ENCODE measurements at places on chromosomes 7 and 10. TPM values are rescaled to one million over a fixed set of nuclear protein-coding genes. Genes with fewer than 3 reads are reported as not detected.
A peak's percentile ranks its signal among the peaks of the same experiment; 100 is the strongest.

DNA sequence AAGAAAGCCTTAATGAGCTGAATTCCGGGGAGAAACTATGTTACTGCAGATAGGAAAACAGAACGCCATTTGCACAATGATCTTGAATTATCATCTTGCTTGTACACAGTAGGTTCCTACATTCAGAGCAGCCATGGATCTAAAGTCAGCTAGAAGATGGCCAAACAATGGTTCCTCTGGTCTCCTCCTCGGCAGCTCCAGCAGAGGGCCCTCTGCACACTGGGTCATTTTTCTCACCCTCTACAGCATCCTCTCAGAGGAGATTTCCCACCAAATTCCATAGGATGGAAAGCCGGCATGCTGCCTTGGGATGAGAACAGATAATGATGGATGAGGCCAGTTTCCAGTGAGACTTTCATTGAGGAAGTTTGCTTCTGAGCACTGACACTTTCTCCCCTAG lies 308.5 kb upstream of the NFE2L3 start:
- DNase-seq, result no peak

The TEX36 gene
- not detected for total RNA-seq

The BLNK gene
- total RNA-seq, result 0.12 TPM

DNA sequence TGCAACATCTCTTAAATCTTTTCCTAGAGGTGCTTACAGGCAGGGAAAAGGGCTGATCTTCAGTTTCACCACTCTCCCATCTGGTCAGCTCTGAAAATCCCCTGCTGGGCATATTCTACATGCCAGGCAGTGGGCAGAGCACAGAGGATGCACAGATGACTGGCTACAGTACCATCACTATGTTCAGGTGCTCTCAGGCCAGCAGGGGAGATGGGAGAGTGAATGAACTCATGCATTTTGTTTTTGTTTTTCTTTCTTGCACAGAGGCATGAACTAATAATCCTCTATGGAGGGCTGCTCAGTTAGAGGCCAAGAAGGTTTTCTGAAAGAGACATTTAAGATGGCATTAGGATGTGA lies 19.3 kb downstream of the ELMO1 start:
- no peak for DNase-seq

DNA sequence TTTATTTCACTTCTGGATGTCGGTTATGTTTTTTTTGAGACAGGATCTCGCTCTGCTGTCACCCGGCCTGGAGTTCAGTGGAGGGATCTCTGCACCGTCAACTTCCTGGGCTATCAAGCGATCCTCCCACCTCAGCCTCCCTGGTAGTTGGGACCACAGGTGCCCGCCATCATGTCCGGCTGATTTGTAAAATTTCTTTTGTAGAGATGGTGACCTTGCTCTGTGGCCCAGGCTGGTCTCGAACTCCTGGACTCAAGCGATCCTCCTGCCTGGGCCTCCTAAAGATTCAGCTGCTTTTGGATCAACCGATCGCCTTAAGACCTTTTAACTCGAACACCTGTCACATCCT lies 606 bp upstream of the RABGEF1 start:
- DNase-seq, result no peak

DNA sequence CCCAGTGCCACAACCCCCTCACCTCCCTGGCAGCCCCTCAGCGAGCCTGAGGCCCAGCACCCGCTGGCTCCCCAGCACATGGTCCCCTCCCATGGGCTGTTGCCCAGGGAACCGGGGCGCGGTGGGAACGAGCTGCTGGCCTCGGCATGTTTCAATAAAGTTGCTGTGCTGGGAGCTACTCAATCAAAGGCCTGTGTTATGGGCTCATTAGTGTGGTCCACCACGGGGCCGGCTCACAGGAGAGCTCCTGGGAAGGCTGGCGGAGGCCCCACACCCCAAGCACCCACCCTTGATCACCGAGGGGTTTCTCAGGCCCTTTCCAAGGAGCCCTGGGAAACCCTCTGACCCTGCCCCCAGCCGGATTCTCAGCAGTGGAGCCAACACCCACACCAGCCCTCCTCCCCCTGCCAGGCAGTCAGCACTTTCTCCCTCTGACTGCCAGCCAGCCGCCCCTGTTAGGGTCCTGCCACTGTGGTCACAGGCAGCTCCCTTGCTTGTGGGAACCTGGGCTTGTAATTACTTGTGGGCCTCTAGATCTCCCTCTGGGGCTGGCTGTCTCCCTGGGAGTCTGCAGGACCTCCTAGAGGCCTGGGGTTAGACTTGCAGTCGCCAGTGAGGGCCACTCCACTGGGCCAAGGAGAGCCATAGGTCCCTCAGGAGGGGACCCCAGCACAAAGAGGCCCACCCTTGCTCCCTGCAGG lies 24.8 kb upstream of the TRIM8 start:
- no peak for DNase-seq

The ANXA8L1 gene
- 3.3 TPM for total RNA-seq

DNA sequence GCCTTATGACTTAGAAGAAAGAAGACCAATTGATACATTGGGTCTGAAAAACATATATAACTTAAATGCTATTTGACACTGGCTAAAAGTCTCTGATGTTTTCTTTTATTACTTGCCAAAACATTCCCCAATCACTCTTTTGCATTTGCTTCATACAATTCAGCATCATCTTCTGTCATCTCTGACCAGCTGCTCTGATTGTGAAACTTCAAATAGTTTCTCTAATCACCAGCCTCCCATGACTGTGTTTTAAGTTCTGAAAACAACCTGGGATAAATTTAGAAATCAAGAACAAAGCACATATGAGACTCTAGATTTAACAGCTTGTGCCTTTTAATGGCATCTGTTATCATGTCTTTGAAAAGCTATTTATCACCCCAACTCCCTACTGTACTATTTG lies 208.4 kb upstream of the KCND2 start:
- DNase-seq, result peak; percentile 15

- DNase-seq, result no peak
These were observed 9.9 kb upstream of the FAM180A start for GRCh38 chr7:135758531-135758932.

The FAM25C gene
- not detected for total RNA-seq

DNA sequence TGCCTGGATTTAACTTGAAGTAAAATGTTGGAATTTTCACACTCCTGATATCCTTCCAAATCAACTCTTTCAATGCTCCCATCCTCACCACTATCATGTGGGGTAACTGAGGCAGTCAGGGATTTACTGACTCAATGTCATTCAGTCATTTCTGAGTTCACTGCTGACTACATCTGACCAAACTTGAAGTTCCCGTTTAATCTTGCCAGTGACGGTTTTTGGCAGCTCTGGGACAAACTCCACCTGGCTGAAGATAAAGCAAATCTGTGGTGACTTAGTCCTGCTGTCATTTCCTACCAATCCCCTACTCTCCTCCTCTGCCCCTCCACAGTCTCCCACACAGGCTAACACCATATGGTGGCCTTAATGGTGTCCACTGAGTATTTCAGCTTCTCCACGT lies 22.7 kb upstream of the ACSM6 start:
- no peak for DNase-seq

GRCh38 chr7:22588351-22588750 lies 88.4 kb upstream of the STEAP1B start:
- no peak for DNase-seq

DNA sequence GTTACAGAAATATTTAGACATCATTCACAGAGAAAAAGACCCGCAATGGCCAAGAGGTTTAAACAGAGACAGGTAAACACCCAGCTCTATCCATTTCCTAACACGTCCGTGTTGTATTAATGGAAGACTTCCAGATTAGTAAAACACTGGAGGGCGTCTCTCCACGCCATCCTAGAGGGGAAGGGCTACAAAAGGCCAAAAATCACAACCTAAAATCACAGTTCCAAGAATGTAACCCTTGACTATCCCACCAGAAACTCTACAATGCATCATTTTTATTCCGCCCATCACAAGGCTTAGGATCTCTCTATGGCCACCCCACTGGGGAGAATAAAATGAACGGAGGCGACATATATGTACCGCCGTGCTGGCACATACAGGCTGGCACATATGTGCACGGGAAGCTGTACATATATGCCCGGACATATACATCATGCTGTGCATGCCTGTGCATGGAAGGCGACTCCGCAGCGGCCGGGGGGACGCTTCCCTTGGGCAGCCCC lies 734 bp downstream of the PCLO start:
- DNase-seq, result no peak

The STAM gene
- 22.0 TPM for total RNA-seq

- DNase-seq, result no peak
These were observed 1.6 kb downstream of the AKR1D1 start for GRCh38 chr7:138077809-138078208.

DNA sequence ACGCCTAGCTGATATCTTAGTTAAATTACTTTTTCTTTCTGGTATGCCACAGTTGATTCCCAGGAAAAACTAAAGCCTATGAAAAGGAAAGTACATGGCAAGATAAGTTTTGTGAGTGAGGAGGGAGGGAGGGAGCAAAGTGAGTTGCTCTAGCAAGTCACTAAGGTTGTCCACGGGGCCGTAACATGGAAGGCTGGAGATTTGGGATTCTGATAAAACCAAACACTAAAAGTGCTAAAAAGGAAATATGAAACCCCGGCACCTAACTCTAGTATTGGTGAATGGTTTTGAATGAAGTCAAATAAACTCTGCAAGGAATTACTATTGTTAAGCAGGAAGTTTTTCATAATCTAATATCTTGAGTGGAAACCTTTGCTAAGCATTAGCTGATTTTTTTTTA lies 1.7 kb downstream of the AGR2 start:
- DNase-seq, result no peak

DNA sequence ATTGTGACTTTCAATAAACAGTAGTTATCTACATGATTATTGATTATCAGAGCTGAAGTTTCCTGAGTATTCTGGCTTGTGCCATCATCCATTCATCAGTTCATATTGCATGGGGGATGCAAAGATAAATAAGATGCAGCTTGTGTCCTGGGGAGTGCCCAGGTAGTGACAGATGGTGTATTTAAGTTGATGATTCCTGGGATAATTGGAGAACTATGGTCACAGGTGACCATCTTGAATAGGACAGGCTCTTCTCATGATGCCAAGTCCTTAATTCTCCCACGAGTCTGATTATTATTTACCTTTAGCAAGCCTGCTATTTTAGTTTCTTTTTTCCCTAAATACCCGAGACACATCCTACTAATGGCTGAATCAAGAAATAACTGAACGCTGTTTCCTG lies 64.9 kb downstream of the PLPP4 start:
- no peak for DNase-seq

DNA sequence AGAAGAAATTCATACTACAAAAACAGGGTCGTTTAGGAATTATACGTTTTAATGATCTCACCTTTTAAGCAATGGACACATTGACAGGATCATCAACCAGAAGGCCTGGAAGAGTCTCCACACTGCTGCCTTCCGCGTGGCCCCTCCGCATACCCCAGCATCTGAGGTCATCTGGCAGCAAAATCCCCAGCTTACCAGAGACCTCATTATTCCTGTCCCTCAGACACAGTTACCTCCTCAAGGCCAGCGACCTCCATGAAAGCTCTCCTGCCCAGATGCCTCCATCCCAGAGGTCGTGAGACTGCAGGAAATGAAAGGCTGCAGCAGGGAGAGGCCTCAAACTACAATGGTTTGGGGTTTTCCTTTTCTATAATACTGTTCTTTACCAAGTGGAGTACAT lies 14.8 kb upstream of the GSAP start:
- DNase-seq, result no peak

GRCh38 chr10:125538947-125539731 lies 143.8 kb downstream of the TEX36 start:
- no peak for DNase-seq

The SLC26A4 gene
- 0.43 TPM for total RNA-seq

GRCh38 chr7:48085942-48086341 lies 3.1 kb upstream of the UPP1 start:
- no peak for DNase-seq

The SFTPA1 gene
- total RNA-seq, result not detected

The SPDYE16 gene
- not detected for total RNA-seq

The LRIT1 gene
- total RNA-seq, result not detected

All from epithelial cell of proximal tubule (primary cell).